Left renal pelvis (tissue), 4 donors: ENCODE measurements at places on chromosomes 2 and 18. TPM values are rescaled to one million over a fixed set of nuclear protein-coding genes. Genes with fewer than 3 reads are reported as not detected.

DPP10 gene
- polyA plus RNA-seq, result 11.5 TPM

DSG1 gene
- polyA plus RNA-seq, result 0.08 TPM

ALPI gene
- not detected for polyA plus RNA-seq

RAPH1 gene
- polyA plus RNA-seq, result 13.4 TPM

DOK6 gene
- 19.2 TPM for polyA plus RNA-seq

C2orf78 gene
- polyA plus RNA-seq, result not detected

SCG2 gene
- 0.47 TPM for polyA plus RNA-seq

BOK gene
- 25.2 TPM for polyA plus RNA-seq

GREB1L gene
- polyA plus RNA-seq, result 2.6 TPM

MYCN gene
- 31.3 TPM for polyA plus RNA-seq

DNAJC5G gene
- 0.39 TPM for polyA plus RNA-seq

ALLC gene
- polyA plus RNA-seq, result not detected

CPLX4 gene
- polyA plus RNA-seq, result not detected

TUBA4B gene
- 0.61 TPM for polyA plus RNA-seq

C2orf80 gene
- polyA plus RNA-seq, result 0.46 TPM

ST8SIA3 gene
- polyA plus RNA-seq, result 0.16 TPM

CWC22 gene
- polyA plus RNA-seq, result 35.3 TPM

MSH6 gene
- polyA plus RNA-seq, result 93.9 TPM

CPO gene
- polyA plus RNA-seq, result 0.90 TPM

CD8B2 gene
- polyA plus RNA-seq, result 0.14 TPM

OTOS gene
- 0.33 TPM for polyA plus RNA-seq

NETO1 gene
- polyA plus RNA-seq, result 0.94 TPM

SMARCAL1 gene
- polyA plus RNA-seq, result 30.3 TPM

GATA6 gene
- 8.4 TPM for polyA plus RNA-seq

HOXD9 gene
- 66.4 TPM for polyA plus RNA-seq

CCDC85A gene
- 1.6 TPM for polyA plus RNA-seq

KCNG2 gene
- 0.19 TPM for polyA plus RNA-seq
